ENCODE measurements at places on chromosomes 5 and 9. TPM values are rescaled to one million over a fixed set of nuclear protein-coding genes. Genes with fewer than 3 reads are reported as not detected.

DNA sequence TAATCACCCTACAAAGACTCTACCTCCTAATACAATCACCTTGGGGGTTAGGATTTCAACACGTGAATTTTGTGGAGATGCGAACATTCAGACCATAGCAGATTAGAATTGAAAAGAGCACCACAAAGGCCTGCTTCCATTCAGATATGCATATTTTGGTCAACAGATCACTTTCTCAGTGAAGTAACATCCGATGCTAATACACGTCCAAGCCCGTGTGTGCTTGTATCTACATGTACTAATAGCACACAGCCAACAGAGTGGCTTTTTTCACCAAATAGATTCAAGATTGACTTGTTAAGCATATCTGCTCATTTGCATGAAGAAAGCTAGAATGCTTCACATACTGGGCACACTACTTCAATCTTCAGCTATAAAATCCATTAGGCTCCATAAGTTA, 35.6 kb upstream of the SSBP2 start:
- DNase-seq = no peak

DNA sequence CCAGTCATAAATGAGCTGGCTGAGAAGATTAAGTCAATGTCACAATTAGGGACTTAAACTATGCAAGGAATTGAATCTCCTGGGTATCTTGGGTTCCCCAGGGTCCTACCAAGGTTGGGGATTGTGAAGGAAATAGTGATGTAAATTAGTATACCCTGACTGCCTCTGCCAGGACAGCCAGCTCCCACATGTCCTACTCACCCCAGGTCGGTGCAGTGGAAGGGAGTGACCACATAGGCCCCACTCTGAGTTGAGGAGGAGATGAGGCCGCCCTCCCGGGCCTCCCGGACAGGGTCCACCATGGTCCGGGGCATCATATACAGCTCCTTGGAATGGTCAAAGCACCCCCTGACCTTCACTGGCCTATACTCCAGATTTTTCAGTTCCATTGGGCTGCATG, 2.7 kb downstream of the SURF1 start:
- DNase-seq = no peak

DNA sequence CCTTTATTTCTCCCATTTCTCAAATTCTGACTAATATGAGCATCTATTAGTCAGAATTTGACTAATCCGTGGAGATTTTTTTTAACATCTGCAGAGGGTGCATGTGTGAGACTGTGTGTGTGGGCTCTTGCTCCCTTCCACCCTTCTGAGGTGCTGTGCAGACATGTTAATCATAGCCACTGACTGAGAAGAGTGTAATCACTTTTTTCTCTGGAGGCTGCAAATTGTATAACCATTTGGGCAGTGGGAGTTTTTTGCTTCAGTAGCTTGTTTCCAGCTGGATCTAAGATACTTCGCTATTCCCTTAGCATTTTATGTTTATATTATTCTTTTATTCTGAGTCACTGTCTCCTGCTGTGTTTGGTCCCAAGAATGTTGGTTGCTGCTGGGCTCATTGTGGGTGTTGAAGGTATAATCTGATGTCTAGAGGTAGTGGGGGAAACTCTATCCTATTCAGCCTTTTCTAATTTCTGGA, 66.2 kb downstream of the ARHGEF28 start:
- DNase-seq = no peak

- DNase-seq = no peak
These were observed 49.6 kb downstream of the ANKRD55 start for GRCh38 chr5:56183506-56183905.

GRCh38 chr9:83986195-83986594, 5.6 kb downstream of the RMI1 start:
- no peak for DNase-seq

DNA sequence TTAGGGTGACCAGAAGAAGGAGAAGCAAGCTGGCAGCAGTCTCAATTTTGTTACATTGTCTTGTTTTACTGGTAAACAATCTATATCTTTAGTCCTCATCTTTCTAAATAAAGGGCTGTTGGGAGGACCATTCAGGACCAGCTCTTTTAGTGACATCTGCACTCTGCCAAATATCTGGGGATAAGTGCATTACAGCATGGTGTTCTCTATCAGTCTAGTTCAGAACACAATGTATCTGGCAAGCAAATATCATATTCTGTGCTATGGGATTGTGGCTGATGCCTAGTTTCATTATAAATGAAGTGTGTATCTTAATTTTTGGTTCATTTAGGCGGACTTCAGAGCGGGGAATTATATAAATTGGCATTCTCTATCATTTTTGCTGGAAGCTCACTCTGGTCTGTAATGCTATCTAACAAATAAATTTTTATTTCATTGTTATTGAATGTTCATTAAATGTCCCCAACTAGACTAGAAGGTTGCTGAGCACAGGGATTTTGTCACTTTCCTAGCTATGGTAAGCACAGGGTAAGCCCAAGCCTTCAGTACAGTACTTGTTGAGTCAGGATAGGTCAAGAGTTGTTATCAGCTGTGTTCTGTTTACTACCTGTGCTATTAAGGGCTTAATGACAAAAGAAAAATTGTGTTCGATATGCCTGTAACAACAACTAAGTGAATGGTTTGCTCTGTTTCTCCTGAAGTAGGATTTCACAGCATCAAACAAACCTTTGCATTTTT, 11.9 kb downstream of the WDR31 start:
- DNase-seq = no peak

DNA sequence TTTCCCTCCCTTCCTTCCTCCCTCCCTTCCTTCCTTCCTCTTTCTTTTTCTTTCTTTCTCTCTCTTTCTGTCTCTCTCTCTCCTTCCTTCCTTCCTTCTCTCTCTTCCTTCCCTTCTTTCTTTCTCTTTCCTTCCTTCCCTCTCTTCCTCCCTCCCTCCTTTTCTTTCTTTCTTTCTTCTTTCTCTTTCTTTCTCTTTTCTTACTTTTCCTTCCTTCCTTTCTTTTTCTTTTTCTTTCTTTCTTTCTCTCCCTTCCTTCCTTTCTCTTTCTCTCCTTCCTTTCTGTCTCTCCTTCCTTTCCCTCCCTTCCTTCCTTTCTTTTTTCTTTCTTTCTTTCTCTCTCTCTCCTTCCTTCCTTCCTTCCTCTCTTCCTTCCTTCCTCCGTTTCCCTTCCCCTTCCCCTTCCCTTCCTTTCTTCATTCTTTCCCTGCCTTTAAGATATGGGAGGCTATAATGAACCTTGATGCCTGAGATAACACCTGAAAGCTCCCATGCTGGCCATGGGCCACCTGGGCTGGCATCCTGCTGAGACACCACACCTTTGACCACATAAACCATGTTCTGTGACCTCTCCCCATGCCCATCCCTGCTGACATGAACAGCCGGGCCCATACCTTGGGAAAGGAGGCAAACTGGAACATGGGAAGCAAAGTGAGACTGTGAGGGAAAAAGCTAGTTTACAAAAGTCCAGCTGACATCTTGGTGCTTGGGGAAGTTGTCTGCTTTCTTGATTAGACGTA, 197.8 kb upstream of the ZNF618 start:
- no peak for DNase-seq

DNA sequence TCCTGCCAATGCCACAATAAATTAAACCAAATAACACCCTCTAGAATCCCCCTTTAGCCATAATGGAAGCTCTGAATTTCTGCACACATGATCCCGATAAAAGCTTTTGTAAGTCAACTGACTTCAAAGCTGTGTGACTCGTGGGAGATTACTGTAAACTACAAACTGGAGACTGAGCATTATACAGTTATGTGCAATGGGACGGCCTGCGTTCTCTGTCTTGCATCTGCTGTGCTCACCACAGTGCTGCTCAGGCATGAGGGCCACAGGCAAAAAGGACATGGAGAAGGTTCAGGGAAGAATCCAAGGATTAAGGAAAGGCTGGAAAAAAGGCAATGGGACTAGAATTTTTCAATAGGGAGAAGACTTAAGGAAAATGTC, 184.2 kb downstream of the FANCC start:
- DNase-seq = no peak

DNA sequence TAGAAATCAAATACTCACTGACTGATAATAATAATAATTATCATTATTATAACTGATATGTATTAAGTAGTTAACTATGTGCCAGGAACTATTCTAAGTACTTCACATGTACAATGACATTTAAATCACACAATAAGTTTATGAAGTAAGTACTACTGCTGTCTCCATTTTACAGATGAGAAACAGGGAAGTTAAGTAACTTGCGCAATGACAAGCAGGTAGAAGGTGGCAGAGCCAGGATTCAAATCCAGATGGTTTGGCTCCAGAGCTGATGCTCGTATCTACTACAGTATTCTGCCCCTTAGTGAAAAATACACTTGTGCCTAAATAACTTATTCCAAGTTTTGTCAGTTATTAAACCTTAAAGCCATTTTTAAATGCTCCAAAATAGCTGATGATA, 217.3 kb downstream of the FBXL17 start:
- no peak for DNase-seq

- no peak for DNase-seq
These were observed 22.8 kb upstream of the ERBIN start for GRCh38 chr5:65903581-65903980.

- no peak for DNase-seq
These were observed 14.6 kb downstream of the DAPK1 start for GRCh38 chr9:87512311-87512710.

DNA sequence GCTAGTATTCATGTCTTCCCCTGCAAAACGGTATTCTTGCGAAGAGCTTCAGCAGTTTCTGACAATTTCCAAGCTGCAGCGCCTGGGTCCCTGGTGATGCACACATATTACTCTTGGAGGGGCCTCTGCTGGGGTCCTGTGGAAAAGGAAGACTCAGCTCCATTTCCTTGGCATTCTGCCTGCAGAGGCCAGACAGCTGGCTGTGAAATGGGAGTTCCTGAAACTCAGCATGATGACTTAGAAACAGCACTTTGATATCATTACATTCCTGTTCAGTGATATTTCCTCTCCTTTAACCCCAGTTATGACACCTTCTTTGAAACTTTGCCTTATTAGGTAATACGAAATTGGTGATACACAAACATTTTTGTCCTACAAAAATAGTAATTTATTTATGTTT, 98.5 kb downstream of the APBA1 start:
- no peak for DNase-seq

- DNase-seq = no peak
These were observed 125.3 kb downstream of the ST8SIA4 start for GRCh38 chr5:100777680-100778300.

DNA sequence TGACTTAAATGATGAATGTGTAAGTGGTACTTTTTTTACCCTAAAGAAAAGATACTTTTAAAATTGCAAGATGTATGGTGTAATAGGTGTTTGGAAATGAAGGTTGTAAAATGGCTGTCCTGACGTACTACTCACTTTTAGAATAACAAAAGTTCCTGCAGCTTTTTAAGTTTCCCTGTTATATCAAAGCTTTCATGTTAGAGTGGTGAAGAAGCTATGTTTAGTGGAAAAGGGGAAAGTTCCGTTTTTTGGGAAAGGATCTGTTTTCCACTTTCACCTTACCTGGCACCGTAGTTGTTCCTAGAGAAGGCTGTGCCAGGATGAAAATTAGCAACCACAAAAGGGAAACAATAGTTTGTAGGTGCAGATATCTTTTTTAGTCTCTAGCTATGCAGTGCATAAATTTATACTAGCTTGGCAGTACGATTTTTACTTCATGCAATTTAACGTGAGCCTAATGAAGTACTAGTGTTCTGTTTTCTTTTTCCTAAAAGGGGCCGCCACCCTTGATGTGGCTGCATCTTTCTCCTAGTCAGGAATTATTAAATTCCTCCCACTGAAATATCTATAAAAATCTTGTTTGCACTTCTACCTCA, 1.3 kb downstream of the TNPO1 start:
- no peak for DNase-seq

DNA sequence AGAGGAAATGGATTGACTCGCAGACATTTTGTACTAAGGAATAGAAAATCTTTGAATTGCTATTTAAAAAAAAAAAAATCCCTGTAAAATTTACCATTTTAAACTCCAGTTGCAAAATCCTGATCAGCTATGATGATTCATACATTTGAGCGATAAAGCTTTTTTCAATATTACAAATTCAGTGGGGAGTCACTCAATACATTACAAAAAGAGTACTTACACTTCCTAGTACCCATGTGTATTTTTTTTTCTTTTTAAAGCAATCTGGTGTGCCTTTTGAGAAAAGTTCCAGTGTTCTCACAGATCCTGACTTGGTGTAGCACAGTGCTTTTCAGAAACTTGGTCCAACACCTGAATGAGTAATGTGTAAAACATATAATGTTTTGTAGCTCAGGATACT, 54.3 kb downstream of the PIK3R1 start:
- no peak for DNase-seq

- no peak for DNase-seq
These were observed 732 bp upstream of the SMIM15 start for GRCh38 chr5:61162832-61163567.

Gene PCDHGB2
- 8.8 TPM for total RNA-seq

Gene SPINK4
- total RNA-seq = not detected

Gene LCP2
- total RNA-seq = 3.9 TPM

Gene SVEP1
- 8.8 TPM for total RNA-seq

Gene FCN2
- not detected for total RNA-seq

Gene GLRA1
- total RNA-seq = not detected

Data from left ventricle myocardium inferior (tissue), 1 donor.